Lower lobe of right lung (tissue), 2 donors: ENCODE measurements at places on chromosomes 3 and 15. TPM values are rescaled to one million over a fixed set of nuclear protein-coding genes. Genes with fewer than 3 reads are reported as not detected.

GRCh38 chr15:48674876-48675275 is 29.4 kb upstream of the FBN1 start:
- no peak for DNase-seq
- no peaks in the 10 kb centered on the region for H3K27me3 ChIP-seq
- no peaks in the 10 kb centered on the region for H3K36me3 ChIP-seq
- H3K27ac ChIP-seq = no peak overlapping the region
- H3K4me1 ChIP-seq = no peaks in the 10 kb centered on the region

GRCh38 chr3:101133652-101134051 is 140.4 kb upstream of the ABI3BP start:
- no peaks in the 10 kb centered on the region for H3K36me3 ChIP-seq
- DNase-seq = no peak
- no peak overlapping the region for H3K27ac ChIP-seq
- H3K4me3 ChIP-seq = no peak overlapping the region
- H3K27me3 ChIP-seq = no peaks in the 10 kb centered on the region

GRCh38 chr15:78872972-78873792 is 492 bp downstream of the MORF4L1 start:
- H3K27ac ChIP-seq = peak overlapping the region; percentile 100
- no peaks in the 10 kb centered on the region for H3K27me3 ChIP-seq
- peak overlapping the region; percentile 90 for H3K4me3 ChIP-seq
- no peaks in the 10 kb centered on the region for H3K36me3 ChIP-seq
- peak; percentile 89 for DNase-seq
- peaks cover 41% of the 10 kb centered on the region for H3K4me1 ChIP-seq

GRCh38 chr3:69085833-69086722 is 1.3 kb downstream of the ARL6IP5 start:
- no peaks in the 10 kb centered on the region for H3K36me3 ChIP-seq
- H3K4me1 ChIP-seq = peaks cover 79% of the 10 kb centered on the region
- H3K4me3 ChIP-seq = peak overlapping the region; percentile 92
- no peaks in the 10 kb centered on the region for H3K27me3 ChIP-seq

GRCh38 chr3:55870594-55870993 is 383.5 kb upstream of the WNT5A start:
- no peaks in the 10 kb centered on the region for H3K36me3 ChIP-seq
- no peaks in the 10 kb centered on the region for H3K4me1 ChIP-seq
- DNase-seq = no peak
- H3K27me3 ChIP-seq = no peaks in the 10 kb centered on the region
- H3K27ac ChIP-seq = no peak overlapping the region

DNA sequence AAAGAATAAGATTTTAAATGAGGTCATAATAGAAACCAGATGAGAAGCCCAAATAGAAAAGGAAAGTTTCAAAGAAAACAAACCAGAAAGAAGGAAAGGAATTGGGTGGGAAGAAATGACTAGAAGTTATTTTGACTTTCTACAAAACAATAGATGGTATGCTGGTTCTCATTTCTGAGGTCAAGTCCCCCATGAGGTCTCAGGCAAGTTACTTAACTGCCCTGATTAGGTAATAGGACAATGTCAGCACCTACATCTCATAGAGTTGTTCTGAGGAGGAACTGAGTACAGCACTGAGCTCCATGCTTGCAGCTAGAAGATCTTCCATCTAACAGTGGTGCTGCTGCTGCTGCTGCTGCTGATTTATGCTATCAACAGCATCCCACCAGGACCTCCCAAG is 185.9 kb downstream of the ERC2 start:
- no peak overlapping the region for H3K4me3 ChIP-seq
- H3K36me3 ChIP-seq = no peaks in the 10 kb centered on the region

DNA sequence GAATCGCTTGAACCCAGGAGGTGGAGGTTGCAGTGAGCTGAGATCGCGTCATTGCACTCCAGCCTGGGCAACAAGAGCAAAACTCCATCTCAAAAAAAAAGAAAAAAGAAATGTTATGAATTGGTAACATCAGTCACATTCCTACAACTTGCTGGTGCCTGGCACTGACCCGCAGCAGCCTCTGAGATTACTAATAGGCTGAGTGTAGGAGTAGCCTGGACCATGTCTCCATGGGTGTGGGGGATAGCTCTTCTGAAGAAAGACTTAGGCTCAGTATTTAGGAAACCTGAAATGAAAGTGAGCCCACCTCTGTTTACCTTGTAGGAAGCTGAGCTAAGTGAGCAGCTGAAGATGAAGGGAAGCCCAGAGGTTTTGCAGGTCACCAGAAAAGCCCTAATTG is 148.3 kb downstream of the LRRC28 start:
- peaks cover 20% of the 10 kb centered on the region for H3K4me1 ChIP-seq
- H3K36me3 ChIP-seq = no peaks in the 10 kb centered on the region
- DNase-seq = no peak

DNA sequence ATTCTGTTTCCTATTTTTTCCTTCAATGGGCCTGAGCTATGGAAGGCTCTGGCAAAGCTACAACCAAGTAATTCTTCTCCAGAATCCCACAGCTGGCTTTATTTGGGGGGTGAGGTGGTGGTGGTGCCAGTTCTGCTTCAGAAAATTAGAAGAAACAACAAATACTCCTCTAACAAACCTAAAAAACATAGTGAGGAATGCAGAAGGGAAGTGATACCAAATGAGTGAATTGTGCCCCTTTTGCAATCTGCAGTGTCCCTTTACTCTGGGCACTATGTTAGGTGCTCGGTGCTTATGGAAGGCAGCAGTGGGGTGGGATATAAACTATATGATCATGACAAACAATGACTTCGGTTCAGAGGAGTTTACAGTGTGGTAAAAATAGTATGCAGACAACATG is 90.4 kb upstream of the ROPN1 start:
- H3K4me1 ChIP-seq = no peaks in the 10 kb centered on the region
- no peak for DNase-seq

DNA sequence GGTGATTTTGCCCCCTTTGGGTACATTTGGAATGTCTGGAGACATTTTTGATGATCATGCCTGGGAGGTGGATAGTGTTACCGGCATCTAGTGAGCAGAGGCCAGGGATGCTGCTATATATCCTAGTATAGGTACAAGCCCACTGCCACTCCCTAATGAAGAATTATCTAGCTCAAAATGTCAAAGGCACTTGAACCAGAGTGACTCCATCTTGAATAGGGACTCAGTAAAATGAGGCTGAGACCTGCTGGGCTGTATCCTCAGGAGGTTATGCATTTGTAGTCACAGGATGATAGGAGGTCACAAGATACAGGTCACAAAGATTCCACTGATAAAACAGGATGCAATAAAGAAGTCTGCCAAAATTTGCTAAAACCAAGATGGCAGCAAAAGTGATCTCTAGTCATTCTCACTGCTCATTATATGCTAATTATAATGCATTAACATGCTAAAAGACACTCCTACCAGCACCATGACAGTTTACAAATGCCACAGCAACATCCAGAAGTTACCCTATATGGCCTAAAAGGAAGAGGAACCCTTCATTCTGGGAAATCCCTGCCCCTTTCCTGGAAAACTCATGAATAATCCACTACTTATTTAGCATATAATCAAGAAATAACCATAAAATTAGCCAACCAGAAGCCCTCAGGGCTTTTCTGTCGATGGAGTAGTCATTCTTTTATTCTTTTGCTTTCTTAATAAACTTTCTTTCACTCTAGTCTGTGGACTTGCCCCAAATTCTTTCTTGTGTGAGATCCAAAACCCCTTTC is 40.0 kb upstream of the FAM3D start:
- no peaks in the 10 kb centered on the region for H3K27me3 ChIP-seq
- H3K36me3 ChIP-seq = no peaks in the 10 kb centered on the region
- DNase-seq = no peak
- H3K4me3 ChIP-seq = no peak overlapping the region
- H3K4me1 ChIP-seq = no peaks in the 10 kb centered on the region

- H3K36me3 ChIP-seq = no peaks in the 10 kb centered on the region
- H3K4me3 ChIP-seq = no peak overlapping the region
- H3K27ac ChIP-seq = no peak overlapping the region
These were observed 333.4 kb downstream of the SLC9A9 start for GRCh38 chr3:143514874-143515273.

Gene HTR3C
- total RNA-seq = 0.44 TPM

Gene IGSF10
- total RNA-seq = 30.9 TPM

Gene THRB
- total RNA-seq = 14.6 TPM

Gene SLC28A2
- 0.21 TPM for total RNA-seq
